AG04450 (cell line): ENCODE measurements at places on chromosomes 16 and 17.
A peak's percentile ranks its signal among the peaks of the same experiment; 100 is the strongest.

GRCh38 chr17:82021107-82021899 is 1.4 kb downstream of the CENPX start:
- peak; percentile 53 for DNase-seq

DNA sequence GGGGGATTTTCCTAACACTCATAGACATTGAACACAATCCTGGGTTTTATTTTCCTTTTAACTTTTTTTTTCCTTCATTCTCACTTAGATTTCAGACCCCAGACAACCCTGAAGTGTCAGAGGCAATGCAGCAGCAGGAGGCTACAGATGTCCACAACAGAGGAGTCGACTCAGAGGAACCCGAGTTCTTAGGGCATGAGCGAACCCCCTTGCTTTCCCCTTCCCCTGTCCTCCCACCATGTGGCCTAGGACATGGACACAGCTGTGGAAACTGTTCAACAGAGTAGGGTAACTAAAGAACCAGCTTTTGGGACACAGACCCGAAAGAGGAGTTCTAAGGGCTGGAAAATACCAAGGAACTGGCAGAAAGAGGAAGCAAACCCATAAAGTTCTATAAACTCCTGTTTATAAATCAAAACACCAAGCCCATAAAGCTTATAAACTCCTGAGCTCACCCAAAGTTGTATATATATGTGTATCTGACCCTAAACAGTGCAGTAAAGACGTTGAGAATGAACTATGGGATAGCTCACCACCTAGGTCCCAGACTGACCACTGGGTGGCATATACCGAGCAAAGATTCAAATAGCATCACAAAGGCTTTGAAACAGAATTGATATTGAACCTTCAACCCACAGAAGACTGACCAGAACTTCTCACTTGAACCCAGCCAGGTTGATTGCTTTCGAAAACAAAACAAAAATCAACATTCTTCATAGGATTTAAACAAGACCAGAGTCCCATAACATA is 33.9 kb downstream of the CMTM4 start:
- no peak for DNase-seq

- no peak for DNase-seq
Measured at GRCh38 chr17:13140750-13141149, 122.9 kb upstream of the ELAC2 start.

GRCh38 chr17:79011451-79012147 is 2.0 kb upstream of the CANT1 start:
- no peak for DNase-seq

DNA sequence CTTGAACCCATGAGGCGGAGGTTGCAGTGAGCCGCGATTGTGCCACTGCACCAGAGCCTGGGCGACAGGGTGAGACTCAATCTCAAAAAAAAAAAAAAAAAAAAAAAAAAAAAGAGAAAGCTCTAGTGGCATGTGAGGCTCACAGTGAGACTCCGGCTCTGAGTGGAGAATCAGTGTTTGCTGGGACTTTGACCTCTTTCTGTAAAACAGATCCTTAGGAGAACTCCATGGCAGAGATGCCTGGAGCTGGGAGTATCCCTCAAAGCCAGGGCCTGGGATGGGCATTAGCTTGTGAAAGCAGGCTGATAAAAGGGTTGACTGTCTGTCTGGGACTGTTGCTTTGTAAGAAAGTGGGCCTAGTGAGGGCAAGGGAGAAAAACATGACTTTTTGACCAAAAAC is 46.4 kb downstream of the ZNF207 start:
- DNase-seq, result no peak

DNA sequence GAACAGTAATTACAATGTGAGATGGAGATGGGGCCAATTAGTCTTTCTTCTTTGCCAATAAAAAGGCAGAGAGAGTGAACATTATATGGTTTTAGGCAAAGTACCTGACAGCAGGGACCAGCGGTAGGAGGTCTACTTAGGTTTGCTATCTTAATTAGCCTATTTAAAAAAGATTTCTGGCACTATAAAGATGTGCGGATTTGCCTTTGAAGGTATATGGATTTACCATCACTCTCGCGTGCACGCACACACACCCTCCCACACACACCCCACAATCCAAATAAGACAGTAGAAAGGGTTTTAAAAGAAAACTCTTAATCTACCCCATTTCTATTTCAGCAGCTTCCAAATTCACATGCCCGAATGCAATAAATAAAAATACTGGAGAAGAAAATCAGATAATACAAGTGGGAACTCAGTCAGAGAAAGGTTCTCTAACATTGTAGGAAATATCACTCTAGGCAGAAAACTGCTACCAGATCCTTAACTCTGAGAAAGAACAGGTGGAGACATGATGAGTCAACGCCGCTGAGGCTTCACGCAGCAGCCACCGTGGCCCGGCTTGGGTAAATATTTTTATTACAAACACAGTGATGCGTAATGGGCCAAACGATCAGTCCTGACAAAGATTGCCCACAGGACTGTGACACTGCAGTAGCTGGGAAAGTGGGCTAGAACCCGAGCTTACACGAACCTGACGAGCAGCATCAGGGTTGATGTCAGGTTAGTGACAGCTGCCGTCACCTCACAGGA is 66.6 kb upstream of the AXIN2 start:
- peak; percentile 75 for DNase-seq

DNA sequence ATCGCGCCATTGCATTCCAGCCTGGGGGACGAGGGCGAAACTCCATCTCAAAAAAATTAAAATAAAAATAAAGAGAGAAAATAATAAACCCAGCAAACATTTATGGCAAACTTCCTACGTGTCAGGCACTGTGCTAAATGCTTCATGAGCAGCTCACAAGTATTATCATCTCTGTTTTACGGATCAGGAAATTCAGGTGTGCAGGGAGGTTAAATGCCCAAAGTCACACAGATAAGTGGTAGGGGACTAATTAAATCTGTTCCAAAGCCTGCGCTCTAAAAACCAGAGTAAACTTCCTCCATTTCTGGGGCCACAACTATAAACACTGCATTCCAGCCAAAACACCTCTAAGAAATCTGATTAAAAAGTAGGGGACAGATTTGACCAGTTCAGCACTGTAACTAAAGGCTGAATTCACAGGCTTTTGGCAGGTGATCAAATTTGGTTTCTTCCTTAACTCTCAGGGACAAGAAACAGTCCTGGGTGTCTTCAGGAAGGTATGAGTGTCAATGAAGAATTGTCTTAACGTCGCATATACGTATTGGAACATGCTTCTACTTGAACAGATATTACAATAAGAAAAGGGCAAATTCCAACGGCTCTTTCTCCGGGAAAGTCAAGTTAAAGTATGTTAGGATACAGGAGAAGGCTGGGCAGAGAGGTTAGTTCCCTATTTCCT is 996 bp downstream of the STRADA start:
- no peak for DNase-seq

- no peak for DNase-seq
Measured at GRCh38 chr17:57861000-57861789, 11.4 kb upstream of the MRPS23 start.
